Peyer's patch (tissue), 4 donors: ENCODE measurements at places on chromosomes 1 and 21.

GRCh38 chr1:112673592-112674439 lies 643 bp upstream of the MOV10 start:
- no peaks in the 10 kb centered on the region for H3K27me3 ChIP-seq
- no peak for DNase-seq
- peaks cover 2% of the 10 kb centered on the region for H3K4me1 ChIP-seq
- peak overlapping the region; percentile 80 for H3K27ac ChIP-seq
- peak overlapping the region; percentile 95 for H3K4me3 ChIP-seq
- peaks cover 28% of the 10 kb centered on the region for H3K36me3 ChIP-seq

DNA sequence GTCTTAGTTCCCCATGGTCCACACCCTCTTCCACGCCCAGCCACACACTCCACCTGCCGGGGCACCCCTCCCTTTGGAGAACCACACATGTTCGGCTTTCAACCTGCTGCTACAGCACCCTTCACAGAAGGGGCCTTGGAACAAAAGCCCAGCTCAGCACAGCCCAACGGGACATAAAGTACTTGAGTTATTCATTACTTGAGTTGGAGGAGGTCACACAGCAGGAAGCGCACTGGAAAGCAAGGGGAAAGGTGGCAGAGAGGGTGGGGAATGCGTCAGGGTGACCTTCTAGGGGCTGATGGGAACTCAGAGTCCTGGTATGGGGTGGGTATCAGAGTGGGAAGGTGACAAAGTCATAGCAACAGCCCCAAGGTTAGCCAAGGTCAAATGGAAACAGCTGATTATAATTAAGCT lies 3.0 kb upstream of the ATP1B1 start:
- DNase-seq = no peak
- peak overlapping the region; percentile 91 for H3K27ac ChIP-seq
- no peaks in the 10 kb centered on the region for H3K27me3 ChIP-seq
- no peaks in the 10 kb centered on the region for H3K36me3 ChIP-seq
- peak overlapping the region; percentile 11 for H3K4me3 ChIP-seq
- no peaks in the 10 kb centered on the region for H3K4me1 ChIP-seq

- peaks cover 26% of the 10 kb centered on the region for H3K4me1 ChIP-seq
- H3K27ac ChIP-seq = no peak overlapping the region
- no peaks in the 10 kb centered on the region for H3K27me3 ChIP-seq
- no peak overlapping the region for H3K4me3 ChIP-seq
- DNase-seq = no peak
Observed at GRCh38 chr1:165842671-165843129, 15.3 kb downstream of the UCK2 start.

DNA sequence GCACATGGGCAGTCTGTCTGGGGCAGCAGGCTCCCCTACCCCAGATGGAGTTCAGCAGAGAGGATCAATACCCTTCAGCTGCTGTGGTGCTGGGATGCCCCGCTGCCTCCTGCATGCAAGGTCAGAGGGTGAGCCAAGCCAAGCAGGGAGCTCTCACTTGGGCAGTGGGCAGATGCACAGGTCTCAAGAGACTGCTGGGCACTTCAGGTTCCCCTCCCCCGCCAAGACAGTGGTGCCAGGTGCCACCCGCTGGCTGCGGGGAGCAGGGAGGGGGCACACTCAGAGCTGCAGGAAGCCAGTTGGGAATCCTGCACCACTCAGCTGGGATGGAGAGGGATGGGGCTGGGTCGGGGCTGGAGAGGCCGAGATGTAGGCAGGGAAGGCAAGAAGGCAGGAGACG lies 15.8 kb upstream of the EVA1B start:
- no peak for DNase-seq
- H3K36me3 ChIP-seq = no peaks in the 10 kb centered on the region

DNA sequence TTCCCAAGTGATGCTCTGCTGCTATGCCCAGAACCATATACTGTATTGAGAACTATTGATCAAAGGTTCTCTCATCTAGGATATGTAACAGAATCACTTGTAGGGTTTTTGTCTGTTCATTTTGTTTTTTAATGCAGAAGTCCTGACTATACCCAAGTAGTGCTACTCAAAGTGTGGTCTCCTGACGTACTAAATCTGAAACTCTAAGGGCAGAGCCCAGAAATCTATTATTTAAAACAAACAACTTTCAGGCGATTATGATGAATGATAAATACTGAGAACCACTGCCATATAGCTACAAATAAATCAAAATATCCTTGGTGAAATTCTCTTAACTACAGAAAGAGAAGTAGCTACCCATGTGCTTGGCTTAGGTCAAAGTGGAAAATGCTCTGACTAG lies 10.1 kb downstream of the ZZZ3 start:
- H3K27me3 ChIP-seq = no peaks in the 10 kb centered on the region
- H3K36me3 ChIP-seq = no peaks in the 10 kb centered on the region
- H3K4me3 ChIP-seq = no peak overlapping the region
- DNase-seq = no peak
- H3K4me1 ChIP-seq = peaks cover 10% of the 10 kb centered on the region
- no peak overlapping the region for H3K27ac ChIP-seq

GRCh38 chr1:14238472-14239307 lies 359.8 kb upstream of the KAZN start:
- H3K27me3 ChIP-seq = no peaks in the 10 kb centered on the region
- no peaks in the 10 kb centered on the region for H3K4me1 ChIP-seq
- H3K27ac ChIP-seq = peak overlapping the region; percentile 38
- no peak for DNase-seq
- H3K36me3 ChIP-seq = no peaks in the 10 kb centered on the region
- no peak overlapping the region for H3K4me3 ChIP-seq
